T-helper 2 cell treated with Interferon-gamma antibody and Interleukin-4, amounts not matched to agents 5 μg/mL and 100 μg/mL, for 36 hours (primary cell): ENCODE measurements at places on chromosomes 1 and 21.

DNA sequence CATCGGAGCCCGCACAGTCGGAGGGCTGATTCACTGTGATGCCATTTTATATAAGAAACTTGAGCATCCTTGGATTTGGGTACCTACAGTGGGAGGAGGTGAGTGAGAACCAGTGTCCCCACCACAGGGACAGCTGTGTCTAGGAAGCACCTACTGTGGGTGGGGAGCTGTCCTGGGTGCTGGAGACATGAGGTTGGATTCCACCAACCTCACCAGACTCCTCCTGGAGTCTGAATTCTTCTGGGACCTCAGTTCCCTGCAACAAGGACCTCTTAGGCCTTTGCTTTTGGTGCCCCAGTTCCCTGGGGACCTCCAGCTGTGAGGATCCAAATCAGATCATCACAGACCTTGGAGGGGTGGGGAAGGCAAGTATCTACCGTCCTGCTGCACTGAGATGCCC lies 188.8 kb downstream of the PRDM16 start:
- no peak for DNase-seq

DNA sequence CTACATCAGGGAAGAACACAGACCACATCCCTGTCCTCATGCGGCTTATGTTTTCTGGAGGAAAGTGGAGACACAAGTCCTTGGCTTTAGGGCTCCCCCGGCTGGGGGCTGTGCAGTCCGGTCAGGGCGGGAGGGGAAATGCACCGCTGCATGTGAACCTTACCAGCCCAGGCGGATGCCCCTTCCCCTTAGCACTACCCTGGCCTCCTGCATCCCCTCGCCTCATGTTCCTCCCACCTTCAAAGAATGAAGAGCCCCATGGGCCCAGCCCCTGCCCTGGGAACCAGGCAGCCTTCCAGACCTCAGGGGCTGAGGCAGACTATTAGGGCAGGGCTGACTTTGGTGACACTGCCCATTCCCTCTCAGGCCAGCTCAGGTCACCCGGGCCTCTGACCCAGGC lies 45.5 kb downstream of the TNNT2 start:
- no peak for DNase-seq

DNA sequence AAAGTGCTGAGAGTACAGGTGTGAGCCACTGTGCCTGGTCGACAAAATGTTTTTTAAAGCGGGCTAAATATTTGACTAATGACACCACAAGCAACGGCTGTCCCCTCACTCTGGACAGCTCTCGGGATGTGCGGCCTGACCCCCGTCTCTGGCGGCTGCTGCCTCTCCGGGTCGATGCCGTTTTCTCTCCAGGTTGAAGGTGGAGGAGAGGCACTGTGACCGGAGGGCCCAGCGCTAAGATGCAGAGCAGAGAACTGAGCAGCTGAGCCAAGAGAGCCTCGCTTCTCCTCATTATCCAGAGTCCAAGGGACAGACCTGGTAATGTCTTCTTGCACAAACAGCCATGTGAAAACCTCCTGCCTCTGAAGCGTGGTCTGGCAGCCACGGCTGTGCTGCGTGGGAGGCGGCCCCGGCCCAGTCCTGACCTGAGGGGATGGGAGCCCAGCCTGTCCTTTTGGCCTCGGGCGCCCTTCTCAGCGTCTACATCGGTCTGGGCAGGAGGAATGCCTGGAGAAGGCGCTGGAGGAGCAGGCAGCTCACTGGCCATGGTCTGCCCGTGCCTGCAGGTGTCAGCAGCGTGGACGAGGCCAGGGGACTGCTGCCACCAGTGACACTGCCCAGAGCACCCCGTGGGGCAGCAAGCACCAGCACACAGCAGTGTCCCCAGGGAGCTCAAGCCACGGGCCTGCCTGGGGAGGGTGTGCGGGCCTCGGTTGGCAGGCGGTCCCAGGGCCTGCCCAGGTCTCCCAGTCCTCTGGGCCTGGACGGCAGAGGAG lies 10.3 kb downstream of the MORN1 start:
- no peak for DNase-seq

DNA sequence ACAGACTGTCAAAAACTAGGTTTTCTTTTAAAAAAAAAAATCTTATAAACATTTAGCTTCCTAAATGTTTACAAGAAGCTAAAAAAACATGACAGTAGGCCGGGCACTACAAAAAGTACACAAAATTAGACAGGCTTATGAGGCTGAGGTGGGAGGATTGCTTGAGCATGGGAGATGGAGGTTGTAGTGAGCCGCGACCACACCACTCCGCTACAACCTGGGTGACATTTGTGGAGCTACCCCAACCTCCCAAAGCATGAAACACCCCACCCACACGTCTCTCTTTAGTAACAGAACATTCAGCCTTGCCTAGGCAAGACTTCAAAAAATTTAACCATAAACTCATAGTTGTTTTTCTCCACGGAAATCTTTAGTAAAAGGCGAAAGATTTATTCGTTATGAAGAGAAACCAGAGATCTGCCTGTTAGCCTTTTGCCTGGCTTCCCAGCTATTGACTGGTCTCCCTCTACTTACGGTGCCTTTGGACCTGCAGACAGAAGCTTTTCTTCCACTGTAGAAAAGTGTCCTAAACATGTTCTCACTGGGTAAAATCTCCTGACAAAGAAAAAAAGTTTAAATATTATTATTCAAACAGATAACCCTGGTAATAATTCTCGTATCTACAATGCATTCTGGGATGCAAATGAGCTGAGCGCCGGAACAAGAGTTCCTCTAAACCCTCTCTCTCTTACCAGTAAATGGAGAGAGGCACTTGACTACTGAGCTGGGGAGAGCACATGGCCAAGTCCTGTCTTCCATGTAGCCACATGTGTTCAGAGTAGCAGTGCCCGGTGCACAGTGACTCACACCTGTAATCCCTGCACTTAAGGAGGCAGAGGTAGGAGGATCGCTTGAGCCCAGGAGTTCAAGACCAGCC lies 9.2 kb downstream of the RNU5D-1 start:
- DNase-seq: peak; percentile 88

DNA sequence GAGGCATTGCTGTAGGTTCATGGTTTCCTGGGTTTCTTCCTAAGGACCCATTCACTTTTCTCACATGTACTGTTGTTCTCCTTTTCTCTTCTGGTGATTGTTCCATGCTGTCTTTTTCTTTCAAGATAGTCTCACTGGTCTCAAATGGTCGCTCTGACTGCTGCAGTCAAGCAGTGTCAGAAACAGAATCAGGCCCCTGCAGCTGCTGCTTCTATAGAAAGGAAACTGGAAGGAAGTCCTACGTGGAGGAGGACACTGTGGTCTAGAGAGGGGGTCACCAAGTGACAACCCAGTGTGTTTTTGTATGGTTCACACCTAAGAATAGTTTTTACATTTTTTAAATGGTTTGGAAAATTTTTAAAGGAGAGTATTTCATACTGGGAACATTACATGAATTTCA lies 2.4 kb downstream of the NECAP2 start:
- DNase-seq: no peak

DNA sequence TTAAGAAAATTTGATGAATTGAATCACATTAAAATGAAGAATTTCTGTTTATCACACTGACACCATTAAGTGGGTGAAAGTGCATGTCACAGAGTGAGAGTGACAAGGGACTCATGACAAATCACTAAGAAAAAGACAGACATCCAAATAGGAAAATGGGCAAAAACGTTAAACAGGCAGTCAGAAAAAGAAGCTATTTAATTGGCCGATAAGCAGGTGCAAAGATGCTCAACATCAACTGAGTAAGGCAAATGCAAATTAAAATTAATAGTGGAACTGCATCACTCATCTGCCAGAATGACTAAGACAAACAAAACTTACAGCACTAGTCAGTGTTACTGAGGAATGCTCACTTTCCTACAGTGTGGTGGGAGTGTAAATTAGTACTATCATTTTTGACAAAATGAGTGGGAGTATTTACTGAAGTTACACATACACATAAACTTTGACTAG lies 39.2 kb upstream of the RUNX1 start:
- peak; percentile 41 for DNase-seq

DNA sequence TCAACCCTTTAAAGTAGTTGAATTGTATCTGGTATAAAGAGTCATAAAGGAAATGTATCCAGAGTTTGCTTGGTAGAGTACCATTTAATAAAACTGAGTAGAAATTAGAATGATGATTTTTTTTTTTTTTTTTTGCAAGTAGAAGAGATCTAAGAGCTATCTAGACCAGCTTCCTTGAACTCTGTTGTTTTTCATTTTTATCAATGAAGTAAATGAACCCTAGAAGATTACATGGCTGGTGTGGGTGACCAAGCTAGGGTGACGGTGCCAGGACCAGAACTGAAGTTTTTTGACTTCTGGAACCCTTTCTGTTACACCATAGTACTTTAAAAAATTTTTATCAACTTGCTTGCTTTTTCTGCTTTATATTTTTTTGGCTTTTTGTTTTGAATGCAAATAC lies 36.9 kb downstream of the MACO1 start:
- DNase-seq: no peak

- DNase-seq: no peak
Measured at GRCh38 chr1:29550119-29550841, 314.0 kb downstream of the PTPRU start.

DNA sequence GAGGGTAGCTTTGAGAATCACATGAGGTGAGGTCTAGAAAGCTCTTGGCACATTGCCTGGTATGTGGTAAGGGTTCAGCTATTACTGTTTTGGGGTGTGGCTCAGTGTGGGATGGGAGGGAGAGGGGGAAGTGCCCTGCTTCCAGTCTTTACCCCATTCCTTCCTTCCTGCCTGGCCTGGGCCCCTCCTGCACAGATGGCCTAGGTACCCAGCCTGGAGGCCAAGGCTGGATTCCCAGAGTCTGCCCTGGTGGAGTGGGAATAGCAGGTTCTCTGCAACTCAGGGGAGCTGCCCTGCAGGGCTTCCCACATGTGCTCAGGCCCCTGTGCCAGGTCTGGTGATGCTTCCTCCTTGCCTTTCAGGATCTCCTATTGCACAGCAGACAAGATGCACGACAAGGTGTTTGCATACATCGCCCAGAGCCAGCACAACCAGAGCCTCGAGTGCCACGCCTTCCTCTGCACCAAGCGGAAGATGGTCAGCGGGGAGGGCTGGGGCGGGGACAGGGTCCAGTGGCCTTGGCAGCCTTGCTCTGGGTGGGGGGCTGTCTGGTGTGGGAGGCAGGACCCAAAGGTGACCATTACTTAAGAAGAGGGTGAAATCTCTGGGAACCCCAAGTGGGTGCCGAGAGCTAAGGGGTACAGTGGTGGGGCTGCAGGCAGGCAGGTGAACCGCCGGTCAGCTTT lies 13.5 kb downstream of the LDLRAP1 start:
- no peak for DNase-seq

DNA sequence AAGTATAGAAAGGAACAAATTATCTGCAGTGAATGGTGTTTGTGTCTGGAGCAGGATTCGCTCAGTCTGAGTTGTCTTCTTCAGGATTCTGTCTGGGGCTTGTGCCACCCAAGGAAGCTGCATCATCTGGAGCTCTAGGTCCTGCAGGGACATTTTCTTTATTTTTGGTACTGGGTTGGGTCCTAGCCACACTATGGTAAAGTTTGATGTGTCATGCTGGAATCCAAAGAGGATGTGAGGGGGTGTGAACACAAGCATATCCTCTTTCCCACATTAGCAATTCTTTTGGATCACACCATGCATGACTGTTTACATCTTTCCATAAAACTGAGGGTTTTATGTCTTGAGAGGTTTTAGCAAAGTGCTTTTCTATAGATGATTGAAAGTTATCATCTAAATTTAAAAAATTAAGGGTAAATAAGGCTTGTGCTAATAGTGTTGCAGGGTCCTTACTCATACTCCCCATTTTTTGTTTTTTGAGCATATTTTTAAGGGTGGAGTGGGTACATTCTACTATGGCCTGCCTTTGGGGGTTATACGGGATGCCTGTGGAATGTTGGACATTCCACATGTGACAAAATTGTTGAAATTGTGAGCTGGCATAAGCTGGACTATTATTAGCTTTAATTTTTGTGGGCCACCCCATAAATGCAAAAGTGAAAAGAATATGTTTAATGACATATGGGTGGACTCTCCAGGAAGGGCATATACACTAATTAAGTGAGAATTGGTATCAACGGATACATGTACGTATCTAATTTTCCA lies 152.0 kb upstream of the HMCN1 start:
- no peak for DNase-seq

DNA sequence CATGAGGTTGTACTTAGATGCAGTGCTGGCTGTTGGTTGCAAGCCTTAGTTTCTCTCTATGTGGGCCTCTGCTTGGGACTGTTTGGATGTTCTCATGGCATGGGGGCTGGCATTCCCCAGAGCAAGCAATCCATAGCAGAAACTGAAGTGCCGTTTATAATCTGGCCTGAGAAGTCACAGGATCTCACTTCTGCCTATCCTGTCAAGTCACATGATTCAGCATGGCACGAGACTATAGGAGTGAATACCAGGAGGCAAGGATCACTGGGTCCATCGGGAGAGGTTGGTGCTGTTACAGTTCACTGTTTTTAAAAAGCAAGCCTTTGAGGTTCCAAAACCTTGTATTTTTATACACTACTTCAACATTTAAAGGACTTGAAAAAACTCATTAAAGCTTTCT lies 16.7 kb downstream of the COLGALT2 start:
- DNase-seq: no peak

DNA sequence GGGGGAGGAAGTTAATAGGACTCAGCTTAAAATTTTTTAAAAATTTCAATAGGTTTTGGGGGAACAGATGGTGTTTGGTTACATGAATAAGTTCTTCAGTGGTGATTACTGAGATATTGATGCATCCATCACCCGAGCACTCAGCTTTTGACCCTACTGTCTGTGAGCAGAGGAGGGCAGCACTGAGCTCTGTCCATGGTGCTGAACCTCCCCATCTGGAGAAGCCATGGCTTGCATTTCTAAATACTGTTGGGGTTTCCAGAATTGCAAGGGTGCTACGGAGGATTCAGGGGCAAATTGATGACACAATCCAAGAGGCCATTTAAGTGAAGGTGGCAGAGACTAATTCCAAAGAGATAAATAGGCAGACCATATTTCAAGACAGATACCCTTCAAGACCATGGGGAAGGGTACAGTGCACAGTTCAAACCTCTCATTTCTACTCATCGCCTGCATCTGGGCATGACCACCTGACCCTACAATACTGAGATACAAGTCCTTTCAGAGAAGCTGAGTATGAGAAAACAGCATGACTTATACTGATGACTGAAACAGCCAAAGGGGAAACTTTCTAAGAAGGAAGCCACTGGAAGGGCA lies 17.2 kb downstream of the SYT2 start:
- DNase-seq: peak; percentile 48

GRCh38 chr1:239682960-239683359 lies 296.6 kb downstream of the CHRM3 start:
- no peak for DNase-seq

- no peak for DNase-seq
Measured at GRCh38 chr1:4962836-4963235, 308.4 kb downstream of the AJAP1 start.

DNA sequence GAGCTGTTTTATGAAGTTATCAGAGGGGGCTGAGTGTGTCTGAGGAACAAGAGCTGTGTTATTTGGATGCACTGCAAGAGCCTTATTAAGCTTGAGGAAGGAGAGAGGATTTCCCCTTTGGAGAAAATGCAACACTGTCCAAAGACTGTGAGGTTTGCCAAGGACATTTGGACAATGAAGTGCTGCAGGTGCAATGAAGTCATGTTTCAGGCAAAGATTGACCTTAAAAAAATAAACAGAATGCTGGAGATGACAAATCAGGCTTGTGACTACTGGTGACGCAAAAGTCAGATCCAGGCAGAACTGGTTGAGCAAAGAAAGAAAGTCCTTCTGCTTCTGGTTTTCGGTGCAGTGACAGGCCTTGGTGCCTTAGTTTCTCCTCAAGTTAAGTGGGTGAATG lies 125.2 kb upstream of the KIAA0040 start:
- no peak for DNase-seq

- no peak for DNase-seq
Measured at GRCh38 chr1:182357913-182358312, 33.7 kb downstream of the GLUL start.

GRCh38 chr1:168202941-168203654 lies 22.7 kb upstream of the SFT2D2 start:
- DNase-seq: no peak
